ENCODE measurements at places on chromosomes 3 and 15. TPM values are rescaled to one million over a fixed set of nuclear protein-coding genes. Genes with fewer than 3 reads are reported as not detected.

CP gene
- 10.2 TPM for total RNA-seq

CHRNA7 gene
- total RNA-seq: 2.7 TPM

DNA sequence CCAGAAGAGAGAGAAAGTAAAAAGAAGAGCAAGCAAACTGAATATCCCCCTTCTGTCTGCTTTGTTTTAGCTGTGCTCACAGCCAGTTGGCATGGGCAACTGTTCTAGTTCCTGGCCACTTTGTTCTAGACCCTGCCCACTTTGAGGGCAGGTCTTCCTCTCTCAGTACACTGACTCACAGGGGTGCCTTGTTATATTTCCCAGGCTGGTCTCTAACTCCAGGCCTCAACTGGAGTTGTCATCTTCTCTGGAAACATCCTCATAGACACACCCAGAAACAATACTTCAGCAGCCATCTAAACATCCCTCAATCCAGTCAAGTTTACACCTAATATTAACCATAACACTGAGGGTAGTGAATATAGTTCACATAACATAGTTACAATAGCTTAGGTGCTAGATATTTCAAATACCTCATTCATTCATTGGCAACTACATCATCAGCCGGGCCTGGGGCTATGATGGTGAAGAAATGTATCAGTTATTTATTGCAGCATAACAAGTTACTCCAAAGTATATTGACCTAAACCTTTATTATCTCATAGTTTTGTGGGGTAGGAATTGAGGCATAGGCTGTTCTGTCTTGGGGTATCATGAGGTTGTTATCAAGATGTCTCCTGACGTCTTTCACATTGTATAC lies 106.0 kb downstream of the UBE2E2 start:
- DNase-seq: no peak

DNA sequence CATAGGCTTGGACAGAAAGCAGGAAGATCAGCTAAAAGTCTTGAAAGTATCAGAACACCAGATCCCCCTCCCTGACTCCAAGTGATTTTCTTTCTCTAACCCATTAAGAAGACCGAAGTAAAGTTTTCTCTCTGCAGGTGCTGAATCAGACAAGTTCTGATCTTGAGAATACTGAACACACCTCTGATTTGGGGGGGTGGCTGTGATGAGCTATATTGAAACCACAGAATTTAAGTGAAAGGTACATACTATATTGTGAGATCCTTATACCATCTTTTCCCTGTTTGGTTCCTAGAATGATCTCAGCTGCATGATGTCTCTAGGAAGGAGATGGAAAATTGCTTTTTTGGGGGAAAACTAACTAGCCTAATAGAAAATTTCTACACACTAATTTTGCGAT lies 196.0 kb downstream of the DIPK2A start:
- no peak for DNase-seq

GRCh38 chr15:54803134-54803808 lies 393.5 kb downstream of the RSL24D1 start:
- peak; percentile 74 for DNase-seq

GRCh38 chr15:79896131-79896633 lies 632 bp downstream of the MTHFS start:
- DNase-seq: no peak

DNA sequence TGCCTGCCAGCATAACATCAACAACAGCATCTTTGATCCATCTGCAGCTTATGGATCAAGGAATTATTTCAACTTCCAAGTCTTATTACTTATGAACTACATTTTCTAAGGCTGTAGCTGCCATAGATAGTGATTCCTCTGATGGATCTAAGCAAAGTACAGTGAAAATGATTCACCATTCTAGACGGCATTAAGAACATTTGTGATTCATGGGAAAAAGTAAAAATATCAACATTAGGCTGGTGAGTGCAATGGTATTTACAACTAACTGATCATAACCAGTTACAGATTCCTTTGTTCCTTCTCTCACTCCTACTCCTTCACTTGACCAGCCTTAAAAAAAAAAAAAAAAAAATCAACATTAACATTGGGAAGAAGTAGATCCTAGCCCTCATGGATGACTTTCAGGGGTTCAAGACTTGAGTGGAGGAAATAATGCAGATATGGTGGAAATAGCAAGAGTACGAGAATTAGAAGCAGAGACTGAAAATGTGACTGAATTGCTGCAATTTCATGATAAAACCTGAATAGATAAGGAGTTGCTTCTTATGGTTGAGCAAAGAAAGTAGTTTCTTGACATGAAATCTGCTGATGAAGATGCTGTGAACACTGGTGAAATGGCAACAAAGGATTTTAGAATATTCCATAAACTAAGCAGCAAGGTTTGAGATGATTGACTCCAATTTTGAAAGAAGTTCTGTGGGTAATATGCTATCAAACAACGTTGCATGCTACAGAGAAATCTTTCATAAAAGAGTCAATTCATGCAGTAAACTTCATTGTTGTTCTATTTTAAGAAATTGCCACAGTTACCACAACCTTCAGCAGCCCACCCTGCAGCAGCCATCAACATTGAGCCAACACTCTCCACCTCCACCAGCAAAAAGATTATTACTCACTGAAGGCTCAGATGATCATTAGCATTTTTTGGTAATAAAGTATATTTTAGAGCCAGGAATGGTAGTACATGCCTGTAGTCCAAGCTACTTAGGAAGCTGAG lies 22.8 kb downstream of the SLC12A6 start:
- no peak for DNase-seq

- DNase-seq: no peak
Measured at GRCh38 chr15:71687902-71688508, 122.3 kb upstream of the NR2E3 start.
